Astrocyte (in vitro differentiated cells and primary cell): ENCODE measurements at places on chromosomes 12 and 14.

DNA sequence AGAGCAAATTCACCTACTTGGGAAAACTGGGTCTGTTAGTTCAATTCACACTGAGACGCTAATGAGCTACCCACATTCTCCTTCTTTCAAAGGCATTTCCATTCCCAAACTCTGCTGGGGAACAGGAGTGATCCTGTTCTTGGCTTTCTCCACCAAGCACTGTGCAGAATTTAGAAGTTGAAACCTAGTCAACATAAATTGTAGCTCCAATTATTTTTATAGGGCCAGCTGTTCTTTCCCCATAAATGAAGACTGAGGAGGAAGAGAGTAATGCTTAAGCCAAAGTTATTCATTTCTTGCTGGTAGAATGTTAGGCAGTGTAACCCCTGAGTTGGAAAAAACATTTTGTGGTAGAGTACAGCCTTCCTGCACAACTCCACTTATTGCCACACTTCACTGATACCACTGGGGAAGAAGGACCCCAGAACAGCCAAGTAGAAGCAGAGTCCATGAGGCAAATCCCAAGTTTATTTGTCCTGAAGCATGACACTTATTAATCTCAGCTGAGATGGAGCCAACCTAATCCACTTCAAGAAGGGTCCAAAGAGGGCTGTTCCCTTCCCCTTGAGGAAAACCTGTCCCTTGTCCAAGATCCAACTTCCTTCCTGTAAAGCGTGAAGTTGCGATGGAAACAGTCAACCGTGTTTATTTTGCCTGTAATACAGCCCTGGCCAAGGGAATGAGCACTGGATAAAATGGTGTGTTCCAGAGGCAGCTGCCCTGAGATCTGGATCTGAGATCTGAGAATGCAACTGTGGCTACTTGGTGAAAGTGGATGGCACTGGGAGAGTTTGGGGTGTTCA is 151.8 kb downstream of the TBX5 start:
- DNase-seq = no peak

GRCh38 chr14:77014734-77015133 is 13.8 kb downstream of the IRF2BPL start:
- no peak for DNase-seq

GRCh38 chr14:85342858-85343607 is 186.9 kb upstream of the FLRT2 start:
- no peak for DNase-seq

DNA sequence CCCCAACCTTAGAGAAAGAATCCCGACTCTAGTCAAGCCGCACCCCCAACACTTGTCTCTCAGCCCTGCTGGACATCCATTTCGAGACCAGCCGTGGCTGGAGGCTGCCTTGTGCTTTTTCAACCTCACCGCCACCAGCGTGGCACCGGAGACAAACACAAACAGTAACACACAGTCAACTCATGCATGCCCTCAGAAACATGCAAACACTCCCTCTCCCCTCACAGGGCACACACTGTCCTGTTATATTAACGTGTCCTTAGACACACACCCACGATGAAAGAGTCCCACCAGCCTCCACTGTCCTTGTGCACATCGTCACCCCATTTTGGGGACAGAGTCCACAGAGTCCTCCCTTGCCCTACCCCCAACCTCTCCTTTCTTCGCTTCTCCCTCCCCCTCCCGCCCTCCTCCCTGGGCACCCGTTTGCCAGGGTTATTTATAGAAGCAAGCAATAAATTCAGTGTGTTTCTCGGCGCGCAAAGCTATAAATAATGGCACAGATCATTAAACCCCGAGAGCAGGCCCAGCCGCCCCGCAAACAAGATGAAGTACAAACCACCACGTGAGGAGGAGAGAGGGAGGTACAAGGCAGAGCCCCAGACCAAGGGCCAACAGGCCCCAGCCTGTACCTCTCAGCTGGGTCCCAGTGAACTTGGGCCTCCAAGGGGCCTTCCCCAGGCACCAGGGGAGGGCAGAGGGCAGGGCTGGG is 27.9 kb downstream of the SMUG1 start:
- DNase-seq = no peak

DNA sequence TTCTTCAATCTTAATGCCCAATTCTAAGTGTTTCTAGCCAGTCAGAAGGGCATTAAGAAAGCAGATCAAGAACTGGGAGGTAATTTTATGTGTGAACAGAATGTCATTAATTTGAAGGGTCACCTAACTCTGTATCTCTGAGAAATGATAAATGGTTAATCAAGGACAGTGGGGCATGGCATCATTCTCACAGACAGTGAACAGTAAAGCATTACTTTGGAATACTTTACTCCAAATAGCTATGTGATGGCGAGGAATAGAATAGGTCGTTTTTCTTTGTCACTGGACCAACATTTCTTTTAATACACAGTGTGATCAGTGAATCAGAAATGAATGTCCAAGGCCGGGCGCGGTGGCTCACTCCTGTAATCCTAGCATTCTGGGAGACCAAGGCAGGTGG is 166.1 kb upstream of the KRR1 start:
- DNase-seq = no peak

DNA sequence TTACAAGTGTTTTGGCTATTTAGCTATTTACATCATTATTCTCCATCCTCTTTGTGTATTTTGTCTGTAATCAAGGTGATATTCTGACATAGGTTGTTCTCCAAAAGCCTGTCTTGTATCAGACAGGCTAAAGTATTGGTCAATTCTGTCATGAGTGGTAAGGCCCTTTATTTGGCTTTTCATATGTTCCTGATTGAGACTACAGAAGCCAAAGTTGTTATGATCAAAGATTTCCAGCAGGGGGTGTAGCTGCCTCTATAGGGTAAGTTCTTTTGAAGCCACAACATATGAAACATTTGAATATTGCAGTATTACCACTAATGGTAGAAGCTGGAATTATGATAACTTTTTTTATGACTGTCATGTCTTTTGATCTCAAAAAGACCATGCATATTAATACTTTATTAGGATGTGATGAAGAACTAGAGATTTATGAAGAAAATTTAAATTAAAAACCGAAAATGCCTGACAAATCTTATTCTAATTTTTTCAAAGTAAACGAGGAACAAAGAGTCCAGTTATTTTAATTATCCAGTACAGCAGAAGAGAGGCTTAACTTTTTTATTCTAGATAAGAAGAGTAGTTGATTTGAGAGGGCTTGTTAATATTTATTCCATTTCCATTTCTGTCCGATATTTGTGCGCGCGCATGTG is 3.4 kb upstream of the ARHGAP5 start:
- peak; percentile 53 for DNase-seq

- peak; percentile 90 for DNase-seq
Observed at GRCh38 chr12:2890388-2891239, at the start of gene TULP3. TSS of gene TULP3 (plus strand) at chr12:2890891. CDS start at chr12:2890948, 57 bp downstream.

- peak; percentile 88 for DNase-seq
Observed at GRCh38 chr12:98754095-98754494, 109.0 kb downstream of the APAF1 start.

- no peak for DNase-seq
Observed at GRCh38 chr12:6963016-6963731, 7.3 kb downstream of the PHB2 start.

DNA sequence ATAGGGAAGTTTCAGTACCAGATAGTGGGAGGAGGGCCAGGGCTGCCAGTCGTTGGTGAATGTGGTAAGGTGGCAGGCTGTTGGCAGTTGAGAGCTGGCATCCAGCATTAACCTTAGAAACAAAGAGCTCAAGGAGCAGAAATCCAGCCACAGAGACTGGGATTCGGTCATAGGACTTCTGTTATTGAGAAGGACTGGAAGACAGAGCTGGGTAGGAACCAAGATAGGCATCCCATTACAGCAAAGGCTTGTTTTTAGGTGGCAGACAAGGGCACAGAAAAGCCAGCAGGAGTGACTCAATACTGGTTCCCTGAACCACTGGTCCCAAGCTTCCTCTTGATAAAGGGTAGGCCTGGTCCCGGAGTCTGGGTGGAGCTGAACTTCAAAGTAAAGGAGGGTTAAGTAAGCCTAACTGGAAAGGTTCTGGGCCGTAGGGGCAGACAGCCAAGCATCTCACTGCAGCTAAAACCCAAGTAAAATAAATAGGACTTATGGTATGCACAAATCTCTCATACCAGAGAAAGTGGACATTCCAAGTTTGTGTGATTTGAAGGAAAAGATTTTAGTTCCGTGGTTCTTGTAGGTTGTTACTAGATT is 147.9 kb downstream of the ETV6 start:
- peak; percentile 99 for DNase-seq

GRCh38 chr12:26736563-26737486 is 96.2 kb downstream of the ITPR2 start:
- peak; percentile 51 for DNase-seq

DNA sequence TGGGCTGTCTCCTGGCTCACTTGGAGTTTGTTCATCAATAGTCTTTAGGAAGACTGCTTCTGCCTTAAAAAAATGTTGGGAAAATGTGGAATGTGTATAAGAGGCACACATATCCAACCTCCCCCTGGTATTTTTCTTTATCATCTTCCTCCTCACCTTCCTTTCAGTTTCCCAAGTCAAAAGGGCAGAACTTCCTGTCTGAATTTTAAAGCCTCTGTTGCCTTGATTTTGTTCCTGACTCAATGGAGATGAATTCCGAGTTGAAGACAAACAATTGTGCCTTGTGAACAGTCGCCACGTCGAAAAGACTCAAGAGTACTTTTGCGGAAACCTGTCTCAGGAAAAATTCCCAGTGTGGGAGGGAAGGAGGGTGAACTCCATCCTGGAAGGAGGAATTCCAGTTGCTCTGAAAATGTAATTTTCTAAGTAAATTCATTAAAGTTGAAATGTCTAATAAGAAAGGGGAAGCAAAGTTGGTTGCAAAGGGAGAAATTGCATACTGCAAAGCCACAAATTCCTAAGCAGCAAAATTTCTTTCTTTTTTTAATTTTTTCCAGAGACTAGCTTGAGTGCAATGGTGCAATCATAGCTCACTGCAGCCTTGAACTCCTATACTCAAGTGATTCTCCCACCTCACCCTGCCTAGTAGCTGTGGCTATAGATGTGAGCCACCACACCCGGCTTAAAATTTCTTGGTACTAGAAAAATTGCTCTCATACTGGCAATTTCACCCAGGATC is 50.2 kb upstream of the ELK3 start:
- no peak for DNase-seq

- no peak for DNase-seq
Observed at GRCh38 chr12:92365333-92365732, 219.7 kb upstream of the BTG1 start.

GRCh38 chr14:93072659-93073357 is 42.9 kb downstream of the ITPK1 start:
- no peak for DNase-seq

DNA sequence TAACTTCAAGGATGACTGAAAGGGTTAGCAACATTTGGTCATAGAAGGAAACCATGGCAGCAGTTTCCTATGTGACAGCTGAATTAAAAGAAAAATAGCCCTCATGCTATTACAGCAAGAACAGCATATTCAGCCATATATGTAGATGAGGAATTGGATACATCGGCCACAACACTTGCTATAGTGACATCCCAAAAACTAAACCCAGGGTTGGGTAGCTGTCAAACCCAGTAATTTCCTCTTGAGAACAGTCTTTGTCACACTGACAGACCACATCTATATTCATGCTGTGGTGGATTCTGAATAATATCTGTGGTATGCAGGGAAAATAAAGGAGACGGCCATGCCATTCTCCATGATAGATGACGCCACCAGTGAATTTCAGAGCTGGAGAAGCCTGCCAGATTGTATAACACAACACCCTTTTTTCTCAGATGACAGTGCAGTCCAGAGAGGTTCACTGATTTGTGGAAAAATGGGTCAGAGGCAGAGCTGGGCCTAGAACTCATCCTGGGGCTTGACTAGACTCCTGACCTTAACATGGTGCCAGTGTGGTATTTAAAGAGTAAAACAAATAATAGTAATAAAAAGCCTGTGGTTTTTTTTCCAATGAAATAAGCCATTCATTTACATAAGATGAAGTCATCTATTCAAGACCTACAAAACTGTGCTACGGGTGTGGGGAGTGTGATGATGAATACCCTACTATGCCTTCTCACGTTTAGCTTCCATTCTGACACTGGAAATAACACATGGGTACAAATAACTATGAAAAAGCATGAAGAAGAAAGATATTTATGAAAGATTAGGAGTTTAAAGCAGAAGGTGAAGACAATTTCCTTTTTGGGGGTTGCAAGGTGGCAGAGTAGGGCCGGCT is 32.3 kb downstream of the EFCAB11 start:
- peak; percentile 93 for DNase-seq

DNA sequence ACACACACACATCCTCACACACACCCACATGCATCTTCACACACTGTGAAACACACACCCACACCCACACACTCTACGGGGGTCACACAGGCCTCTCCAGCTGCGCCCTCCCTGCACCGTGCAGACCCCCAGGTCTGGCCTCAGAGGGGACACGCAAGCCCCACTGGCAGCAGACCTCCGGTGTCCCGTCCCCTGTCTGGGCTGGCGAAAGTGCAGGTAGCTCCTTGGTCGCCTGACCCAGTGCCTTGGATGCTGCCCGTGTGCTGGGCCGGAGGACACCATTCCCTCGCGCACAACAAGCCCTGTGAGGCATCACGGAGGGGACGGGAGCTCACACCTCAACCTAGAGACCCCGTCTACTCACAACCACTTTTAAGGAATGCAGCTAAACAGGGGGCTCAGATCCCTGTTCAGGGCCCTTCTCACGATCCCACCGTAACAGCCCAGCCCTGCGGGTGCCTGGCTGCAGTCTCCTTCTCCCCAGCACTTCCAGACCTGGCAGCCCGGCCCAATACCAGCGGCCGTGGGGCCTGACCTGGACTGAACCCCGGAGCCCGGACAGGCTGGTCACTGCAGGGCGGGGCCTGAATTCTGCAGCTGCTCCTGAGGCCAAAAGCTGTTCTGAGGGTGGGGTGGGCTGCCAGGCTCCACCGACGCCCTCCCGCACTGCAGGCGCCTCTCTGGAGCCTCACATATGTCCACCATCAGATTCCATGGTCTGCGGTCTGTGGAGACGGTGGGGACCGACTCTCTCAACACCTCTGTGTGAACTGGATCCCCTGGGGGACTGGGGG is 42.1 kb upstream of the FZD10 start:
- DNase-seq = no peak

DNA sequence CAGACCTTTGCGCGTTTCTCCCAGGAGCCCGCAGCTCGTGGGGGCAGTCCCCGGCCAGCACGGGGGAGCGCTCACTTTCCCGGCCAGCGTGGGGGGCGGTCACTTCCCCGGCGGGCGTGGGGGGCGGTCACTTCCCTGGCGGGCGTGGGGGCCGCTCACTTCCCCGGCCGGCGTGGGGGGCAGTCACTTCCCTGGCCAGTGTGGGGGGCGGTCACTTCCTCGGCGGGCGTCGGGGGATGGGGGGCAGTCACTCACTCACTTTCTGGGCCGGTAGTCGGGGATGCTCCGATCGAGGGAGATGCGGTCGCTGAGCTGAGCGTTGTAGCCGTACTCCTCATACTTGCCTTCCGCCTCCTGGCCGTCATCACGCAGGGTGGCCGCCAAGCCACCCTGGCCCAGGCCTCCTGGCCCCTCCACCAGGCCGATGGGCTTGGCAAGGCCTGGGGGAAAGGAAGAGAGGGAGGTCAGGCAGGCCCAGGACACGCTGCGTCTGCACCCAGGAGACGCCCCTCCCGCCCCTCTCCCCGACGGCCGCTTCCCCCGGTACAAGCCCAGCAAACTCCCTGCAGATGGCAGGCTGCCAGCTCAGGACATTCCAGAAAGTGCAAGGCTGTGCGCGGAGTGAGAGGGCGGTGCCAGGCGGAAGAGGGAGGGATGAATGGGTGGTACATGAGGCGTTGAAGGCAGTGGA is 43.3 kb downstream of the GALNT9 start:
- peak; percentile 53 for DNase-seq

- peak; percentile 67 for DNase-seq
Observed at GRCh38 chr14:78135450-78135891, 34.7 kb upstream of the NRXN3 start.

GRCh38 chr14:21384494-21384851 is 654 bp upstream of the SUPT16H start:
- DNase-seq = no peak
